Naive thymus-derived CD8-positive, alpha-beta T cell (primary cell): ENCODE measurements at places on chromosomes 3 and 15.

- DNase-seq = no peak
Measured at GRCh38 chr3:34678575-34678974, 880.1 kb downstream of the PDCD6IP start.

- no peak for DNase-seq
Measured at GRCh38 chr3:16190704-16191103, 16.2 kb downstream of the GALNT15 start.

- no peak for DNase-seq
Measured at GRCh38 chr3:155917781-155918180, 47.3 kb downstream of the GMPS start.

DNA sequence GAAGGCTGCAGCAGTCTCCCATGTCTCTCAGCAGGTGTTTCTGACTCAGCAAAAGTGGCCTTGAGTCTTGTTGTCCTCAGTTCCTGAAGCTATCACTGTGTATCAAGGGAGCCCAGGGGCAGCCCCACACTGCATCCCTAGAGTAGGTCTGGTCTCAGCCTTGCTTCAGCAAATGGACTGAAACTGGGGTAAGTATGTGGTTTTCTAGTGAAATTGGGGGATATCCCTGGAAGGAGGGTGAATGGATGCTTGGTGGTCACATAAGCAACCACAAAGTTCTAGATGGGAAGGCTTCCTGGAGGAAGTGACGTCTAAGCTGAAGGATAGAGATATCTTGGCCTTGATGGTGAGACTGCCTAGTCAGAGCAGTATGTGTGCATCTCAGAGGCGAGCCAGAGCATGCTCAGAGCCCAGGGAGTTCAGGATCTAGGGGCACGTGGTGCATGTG is 38.4 kb downstream of the TMEM158 start:
- DNase-seq = no peak

DNA sequence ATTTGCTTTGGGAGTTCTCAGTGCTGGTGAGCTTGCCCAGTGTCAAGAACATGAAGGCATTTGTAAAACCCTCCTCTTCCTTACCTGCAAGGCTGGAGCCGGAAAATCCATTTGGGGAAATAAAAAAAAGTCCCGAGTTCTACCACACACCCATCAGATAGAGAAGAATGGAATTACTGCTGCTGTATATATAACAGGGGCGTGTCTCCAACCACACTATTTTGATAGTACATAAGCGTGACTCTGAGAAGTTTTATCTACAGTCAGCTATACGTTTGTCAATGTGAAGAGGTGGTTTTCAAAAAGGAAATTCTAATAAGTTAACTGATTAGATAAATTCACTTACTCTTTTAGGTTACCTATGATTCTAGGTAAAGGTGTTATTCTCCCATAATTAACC is 1.3 kb upstream of the CPA3 start:
- DNase-seq = no peak

GRCh38 chr3:183514021-183514420 is 41.5 kb downstream of the KLHL6 start:
- no peak for DNase-seq

GRCh38 chr3:157265931-157266330 is 106.0 kb upstream of the CCNL1 start:
- DNase-seq = no peak

DNA sequence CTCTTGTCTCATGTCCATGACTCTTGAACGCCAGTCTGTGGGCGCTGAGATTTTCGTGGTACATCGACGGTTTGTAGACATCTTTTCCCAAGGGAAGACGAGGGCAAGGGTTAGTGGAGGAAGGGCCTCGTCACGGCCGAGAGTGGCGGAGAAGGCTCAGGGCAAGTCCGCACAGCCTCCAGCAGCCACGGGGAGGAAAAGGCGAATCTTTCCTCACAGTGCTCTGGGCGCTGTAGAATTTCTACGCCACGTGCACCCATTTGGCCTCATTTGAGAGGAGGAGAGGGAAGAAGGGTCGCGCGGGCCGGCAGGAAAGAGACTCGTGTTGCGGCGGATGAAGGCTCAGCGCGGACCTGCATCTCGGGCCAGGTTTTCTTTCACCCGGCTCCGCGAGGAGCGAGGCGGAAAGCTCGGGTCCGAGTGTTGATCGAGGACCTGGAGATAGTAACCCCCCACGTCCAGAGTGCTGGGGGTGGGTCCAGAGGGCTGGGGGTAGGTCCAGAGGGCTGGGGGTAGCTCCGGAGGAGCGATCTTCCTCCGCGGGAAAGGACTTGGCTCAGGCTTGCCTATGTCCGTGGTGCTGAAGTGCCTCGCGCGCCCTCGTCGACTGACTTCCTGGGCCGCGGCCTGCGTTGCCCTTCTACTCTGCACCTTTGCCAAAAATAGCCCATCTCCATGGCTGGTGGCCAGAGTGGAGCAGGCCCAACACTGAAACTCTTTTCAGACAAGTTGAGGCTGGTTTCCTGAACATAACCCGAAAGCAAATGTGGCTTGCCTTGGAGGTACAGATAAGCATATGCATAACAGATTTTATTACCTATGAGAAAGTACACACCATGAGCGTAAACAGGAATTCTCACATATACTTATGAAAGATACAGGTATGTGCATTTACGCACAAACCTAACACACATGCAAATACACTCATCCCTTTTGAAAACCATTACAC is 1.1 kb downstream of the SLC35G2 start:
- peak; percentile 8 for DNase-seq

DNA sequence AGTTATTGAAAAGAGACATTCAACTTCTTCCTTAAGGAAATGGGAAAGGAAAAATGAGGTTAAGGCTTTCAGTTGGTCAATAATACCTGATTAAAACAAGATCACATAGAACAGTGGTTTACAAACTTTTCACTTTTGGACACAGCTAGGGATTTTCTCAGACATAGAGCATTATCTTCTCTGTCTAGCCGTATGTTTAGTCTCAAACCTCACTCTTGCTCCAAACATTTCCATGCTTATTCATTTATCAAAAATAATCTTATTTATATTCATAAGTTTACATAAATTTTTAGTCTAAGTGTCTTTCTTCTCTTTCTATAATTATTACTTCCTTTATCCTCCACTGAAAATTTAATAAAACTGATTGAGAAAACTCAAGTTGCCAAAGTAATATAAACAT is 114.2 kb upstream of the AZI2 start:
- no peak for DNase-seq

GRCh38 chr3:30471796-30472489 is 134.5 kb upstream of the TGFBR2 start:
- DNase-seq = no peak

- no peak for DNase-seq
Measured at GRCh38 chr3:88189361-88189810, 39.6 kb downstream of the C3orf38 start.

- DNase-seq = no peak
Measured at GRCh38 chr3:182626484-182627467, 166.5 kb upstream of the ATP11B start.

- no peak for DNase-seq
Measured at GRCh38 chr3:31369637-31370379, 162.9 kb upstream of the STT3B start.

- DNase-seq = no peak
Measured at GRCh38 chr3:101964861-101965260, 115.5 kb downstream of the NFKBIZ start.

DNA sequence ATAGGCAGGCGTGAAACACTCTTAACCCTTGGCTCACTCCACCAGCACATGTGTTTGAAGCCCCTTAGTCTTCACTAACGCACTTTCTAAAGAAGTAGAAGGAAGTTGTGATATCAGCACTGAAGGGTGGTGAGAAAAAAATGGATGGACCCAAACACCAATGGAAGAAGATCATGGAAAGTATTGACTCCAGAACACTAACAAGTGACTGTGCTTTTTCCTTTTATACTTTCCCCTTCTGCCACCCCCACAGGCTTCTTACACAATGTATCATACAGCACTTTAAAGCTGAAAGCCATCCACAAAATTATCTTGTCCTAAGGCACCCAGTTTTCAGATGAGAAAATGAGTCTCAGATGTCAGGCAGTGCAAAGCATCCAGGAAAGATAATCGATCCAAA is 93.9 kb upstream of the PHLDB2 start:
- no peak for DNase-seq

DNA sequence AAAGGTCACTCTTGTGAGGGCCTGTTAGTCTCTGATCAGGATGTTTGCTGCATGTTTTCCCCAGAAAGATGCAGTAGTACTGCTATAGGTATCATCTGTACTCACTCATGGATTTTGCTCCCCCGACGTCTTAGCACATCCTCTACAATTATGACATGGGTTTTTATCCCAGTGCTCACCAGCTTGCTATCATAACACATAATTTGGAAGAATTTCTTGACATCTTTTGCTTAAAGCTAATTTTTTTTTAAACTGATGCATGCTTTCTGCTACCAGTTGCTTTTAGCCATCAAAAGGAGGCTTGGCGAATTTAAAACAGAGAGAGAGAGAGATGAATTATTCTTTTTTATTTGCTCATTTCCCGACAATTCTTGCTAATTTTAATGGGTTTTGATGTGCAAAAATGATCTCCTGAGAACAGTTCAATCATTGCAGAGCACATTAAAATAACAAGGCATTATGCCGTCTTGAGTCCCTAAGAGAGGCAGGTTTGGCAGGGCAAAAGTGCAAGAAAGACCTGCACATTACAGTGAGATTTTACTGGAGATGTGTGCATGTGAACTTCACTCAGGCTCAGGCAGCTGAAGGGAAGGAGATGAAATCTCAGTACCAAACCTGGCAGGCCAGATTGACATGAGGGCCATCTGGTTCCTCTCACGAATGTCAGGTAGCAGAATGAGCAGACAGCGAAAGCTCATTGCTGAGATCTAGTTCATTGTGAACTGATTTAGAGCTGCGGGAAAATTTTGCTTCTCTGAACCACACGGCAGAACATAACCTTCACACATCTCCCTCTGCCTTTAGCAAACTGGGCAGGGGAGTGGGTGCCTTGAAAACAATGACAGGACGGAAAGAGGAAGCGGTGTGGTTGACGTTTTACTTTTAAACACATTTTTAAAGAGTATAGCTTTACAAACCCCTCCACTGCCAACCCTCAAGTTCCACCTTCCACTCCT is 25.9 kb upstream of the GOLGA8B start:
- DNase-seq = peak; percentile 19

DNA sequence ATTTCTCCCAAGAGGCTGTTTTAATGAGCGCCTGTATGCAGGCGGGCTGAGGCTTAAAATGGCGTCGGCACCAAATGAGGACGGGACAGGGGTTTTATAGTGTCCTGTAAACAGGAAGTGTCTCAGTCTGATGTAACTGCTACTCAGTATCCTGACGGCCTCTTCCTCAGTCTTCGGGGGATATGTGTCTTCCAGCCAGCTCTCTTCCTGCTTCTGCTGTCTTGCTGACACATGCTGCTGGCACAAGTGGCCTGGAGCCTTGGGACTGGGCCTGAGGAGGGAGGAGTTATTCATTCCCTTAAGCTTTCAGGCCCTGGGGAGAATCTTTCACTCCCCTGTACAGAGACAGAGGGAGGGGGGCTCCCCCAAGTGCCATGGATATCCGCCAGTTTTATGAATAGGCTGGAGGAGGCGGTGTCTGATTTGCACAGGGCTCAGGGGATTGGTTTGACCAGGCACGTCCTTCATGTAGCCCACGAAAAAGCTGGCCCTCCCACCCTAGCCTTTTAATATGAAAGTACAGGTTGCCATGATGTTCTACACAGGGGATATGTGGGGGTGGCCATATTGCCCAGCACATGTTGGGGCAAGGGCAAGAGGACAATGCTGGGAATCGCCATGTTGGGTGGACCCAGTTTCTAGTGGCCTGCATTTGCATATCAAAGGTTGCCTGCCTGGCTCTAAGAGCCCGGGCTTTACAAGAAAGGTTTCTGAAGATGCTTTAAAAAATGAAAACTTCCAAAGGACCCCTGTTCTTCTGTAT is 19.9 kb downstream of the NDUFB4 start:
- no peak for DNase-seq

GRCh38 chr3:39067286-39067685 is 15.5 kb downstream of the WDR48 start:
- DNase-seq = no peak

- DNase-seq = no peak
Measured at GRCh38 chr3:113659101-113659541, 37.3 kb downstream of the USF3 start.

DNA sequence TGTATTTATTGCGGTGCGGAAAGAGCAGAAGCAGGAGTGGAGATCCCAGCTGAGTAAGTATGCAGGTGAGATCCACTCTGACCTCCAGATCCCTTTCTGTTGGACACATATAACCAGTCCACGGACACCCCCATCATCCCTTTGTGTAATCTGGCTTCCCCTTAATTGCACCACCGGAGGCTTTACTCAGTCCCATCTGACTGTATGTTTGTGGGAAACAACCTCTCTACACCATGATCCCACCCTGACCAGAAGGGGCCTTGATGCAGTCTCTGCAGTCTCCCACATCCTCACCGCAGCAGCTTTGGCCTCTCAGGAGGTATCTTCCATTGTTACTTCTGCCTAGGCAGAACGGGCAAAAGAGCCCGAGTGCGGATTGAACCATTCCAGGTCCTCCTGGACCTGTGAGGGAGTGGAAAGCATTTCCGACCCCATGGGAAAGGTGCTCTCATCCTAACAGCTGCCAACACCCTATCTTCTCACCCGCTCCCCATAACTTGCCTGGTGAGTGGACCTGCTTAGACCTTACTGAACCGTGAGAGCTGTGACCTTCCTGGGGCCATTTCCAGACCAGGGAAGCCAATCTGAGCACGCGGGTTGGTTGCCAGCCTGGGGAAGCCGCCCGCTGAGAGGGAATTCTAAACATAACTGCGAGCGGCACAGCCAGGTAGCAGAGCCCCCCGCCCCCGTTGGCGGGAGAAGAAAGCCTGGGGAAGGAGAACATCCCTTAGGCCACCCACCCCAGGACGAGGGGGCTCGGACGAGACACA is 1.1 kb downstream of the SLCO2A1 start:
- no peak for DNase-seq

DNA sequence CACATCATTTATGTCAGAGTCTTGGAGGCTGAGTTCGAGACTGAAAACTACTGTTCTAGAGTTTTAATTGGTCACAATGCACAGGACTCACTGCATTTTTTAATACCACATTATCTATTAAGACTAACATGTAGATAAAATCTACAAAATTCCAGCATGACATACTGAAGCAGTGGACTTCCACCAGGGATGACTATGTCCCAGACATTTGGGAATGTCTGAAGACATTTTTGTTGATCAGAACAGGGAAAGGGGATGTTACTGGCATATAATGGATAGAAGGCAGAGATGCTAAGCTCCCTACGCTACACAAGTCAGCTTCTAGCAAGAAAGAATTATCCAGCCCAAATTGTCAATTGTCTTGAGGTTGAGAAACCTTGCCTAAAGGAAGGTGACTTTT is 419.0 kb upstream of the TGFBR2 start:
- no peak for DNase-seq

- no peak for DNase-seq
Measured at GRCh38 chr3:67526246-67526645, 128.2 kb downstream of the SUCLG2 start.

DNA sequence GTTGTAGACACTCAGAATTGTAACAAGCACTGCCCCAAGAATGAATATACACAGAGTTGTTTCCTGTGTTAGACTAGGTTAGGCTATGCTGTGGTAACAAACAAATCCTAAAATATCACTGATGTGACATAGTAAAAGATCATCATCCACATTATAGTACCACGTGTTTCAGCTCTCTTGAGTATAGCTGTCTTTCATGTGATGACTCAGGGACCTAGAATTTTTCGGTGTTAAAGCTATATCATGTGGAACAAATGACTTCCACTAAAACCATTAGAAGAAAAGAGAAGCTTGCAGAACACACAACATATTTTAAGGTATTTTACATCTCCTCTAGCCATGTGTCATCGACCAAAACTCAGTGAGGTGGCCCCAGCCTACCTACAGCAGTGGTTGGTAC is 307.9 kb upstream of the RBMS3 start:
- DNase-seq = no peak

GRCh38 chr15:31957581-31957980 is 72.7 kb upstream of the CHRNA7 start:
- no peak for DNase-seq

GRCh38 chr3:54781728-54782127 is 146.1 kb downstream of the LRTM1 start:
- DNase-seq = no peak
